ENCODE measurements at places on chromosomes 3 and 15.
A peak's percentile ranks its signal among the peaks of the same experiment; 100 is the strongest.

DNA sequence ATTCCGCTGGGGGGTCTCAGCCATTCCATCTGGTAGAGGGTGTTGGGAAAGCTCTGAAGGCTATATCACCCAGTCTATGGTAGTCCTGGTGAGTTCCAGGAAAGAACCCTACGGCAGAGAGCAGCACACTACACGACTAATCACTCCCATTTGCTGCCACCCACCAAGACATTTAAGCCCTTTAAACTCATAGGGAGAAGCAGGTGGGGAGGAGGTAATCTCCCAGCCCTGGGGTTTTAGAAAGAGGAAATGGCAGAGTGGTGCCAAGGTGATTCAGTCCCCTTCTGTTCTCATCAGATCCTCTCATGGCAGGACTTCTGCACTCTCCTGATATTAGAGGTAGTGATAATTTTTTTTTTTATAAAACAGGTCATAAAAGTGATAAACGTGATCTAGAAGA lies 10.6 kb upstream of the VWA5B2 start:
- DNase-seq, result no peak

- no peak for DNase-seq
Observed at GRCh38 chr3:89946884-89947283, 839.5 kb downstream of the EPHA3 start.

- no peak for DNase-seq
Observed at GRCh38 chr3:63095-63765, 133.3 kb upstream of the CHL1 start.

DNA sequence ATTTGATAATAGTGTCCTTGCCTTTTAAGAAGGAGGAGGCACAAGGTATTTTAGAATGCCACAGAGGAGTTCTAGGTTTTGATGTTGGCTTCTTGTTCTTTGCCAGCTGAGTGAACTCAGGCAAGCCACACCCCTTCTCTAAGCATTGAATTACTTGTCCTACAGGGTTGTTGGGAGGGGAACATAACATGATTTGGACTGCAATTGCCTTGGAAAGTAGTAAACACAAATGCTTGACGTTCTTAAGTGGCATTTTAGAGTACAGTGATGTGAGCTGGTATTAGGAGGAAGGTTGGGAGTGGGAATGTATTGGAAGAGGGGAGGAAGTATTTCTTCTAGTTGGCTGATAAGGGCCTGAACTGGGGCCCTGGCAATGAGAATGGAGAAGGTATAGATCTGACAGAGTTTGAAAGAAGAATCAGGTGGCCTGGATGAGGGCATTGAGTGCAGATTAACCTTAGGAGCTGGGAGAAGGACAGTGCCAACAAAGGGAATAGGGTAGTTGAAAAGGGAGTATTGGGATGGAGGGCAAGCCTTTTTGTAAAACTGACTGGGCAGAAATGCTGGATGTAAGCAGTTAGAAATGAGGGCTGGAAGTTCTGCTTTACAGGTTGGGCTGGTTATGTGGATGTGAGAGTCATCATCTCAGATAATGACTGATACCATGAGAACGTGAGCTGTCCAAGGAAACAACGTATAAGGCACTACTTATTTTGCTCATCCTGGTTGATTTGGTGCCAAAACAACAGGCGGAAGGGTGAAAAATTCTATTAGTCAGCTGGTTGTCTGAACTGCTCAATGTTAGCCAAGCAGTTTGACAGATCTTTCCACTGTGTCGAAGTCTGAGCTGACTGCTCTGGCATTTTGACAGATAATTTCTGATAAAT lies 16.7 kb downstream of the KAT2B start:
- no peak for DNase-seq

GRCh38 chr3:52446631-52447511 lies 2.0 kb upstream of the SEMA3G start:
- DNase-seq, result peak; percentile 80

DNA sequence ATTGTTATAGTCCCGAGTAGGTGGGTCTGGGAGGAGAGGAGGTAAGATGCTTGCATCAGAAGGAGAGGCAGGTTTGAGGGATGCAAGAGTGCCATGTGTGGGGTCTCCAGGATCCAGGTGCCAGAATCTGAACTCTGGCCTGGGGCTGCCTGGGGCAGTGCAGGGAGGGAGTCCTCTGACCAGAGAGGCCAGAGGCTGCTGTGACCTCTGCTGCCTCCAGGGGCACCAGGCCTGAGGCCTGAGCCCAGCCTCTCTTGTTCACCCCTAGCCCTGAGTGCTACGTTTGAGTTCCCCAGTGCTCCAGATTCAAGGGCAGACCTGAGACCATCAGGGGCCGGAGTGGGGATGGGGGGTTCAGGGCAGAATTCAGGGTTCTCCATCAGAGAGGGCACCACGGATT lies 7.4 kb downstream of the SLC38A3 start:
- DNase-seq, result no peak

DNA sequence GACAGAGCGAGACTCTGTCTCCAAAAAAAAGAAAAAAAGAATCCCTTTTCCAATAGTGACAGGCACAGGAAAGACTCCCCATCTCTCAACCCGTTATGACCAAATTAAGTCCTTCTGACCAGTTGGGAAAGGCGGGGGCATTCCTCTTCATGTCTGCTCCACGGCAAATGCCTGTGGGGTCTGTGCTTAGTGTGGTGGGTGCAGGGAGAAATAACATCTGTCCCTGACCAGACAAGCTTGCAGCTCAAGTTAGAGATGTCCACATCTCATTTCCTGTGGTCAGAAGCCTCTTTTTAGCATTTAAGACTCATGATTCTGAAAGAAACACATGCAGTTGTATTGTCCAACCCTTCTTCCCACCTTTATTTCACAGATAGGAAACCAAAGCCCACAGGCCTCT lies 16.2 kb downstream of the PLA1A start:
- DNase-seq, result no peak

DNA sequence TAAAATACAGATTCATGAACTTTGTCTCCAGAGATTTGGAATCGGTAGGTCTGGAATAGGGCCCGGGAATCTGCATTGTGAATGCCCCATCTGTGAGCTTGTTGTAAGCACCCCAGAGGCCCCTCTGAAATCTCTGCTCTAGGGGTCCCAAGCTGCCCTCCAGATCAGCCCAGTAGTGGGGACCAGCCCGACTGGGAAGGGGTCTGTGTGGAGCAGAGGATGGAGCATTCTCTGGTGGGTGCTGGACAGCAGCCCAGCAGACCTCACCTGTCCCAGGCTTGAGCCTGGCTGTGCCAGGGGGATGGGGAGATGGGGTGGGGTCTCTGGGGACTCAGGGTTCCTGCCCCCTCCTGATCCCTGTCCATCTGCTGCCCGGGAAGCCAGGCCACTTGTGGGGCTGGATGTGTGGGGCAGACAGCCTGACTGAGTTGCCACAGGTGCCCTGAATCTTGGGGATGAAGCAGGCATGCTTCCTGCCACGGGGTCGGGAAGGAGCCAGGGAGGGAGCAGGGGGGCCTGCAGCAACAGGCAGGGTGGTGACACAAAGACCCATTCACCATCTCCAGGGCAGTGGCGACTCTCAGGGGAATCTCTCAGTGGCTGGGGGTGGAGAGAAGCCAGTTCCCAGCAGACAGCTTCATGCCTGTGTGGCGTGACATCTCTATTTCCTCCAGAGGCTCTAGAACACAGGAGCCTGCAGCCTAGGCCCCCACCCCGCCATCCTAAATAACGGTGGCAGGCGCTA lies 99.3 kb downstream of the WNT7A start:
- DNase-seq, result no peak
